ENCODE measurements at places on chromosomes 3 and 15. TPM values are rescaled to one million over a fixed set of nuclear protein-coding genes. Genes with fewer than 3 reads are reported as not detected.

AGBL1 gene
- total RNA-seq, result not detected

CMTM8 gene
- total RNA-seq, result 8.2 TPM

RLBP1 gene
- not detected for total RNA-seq

NEK11 gene
- 4.4 TPM for total RNA-seq

GCNT3 gene
- 127 TPM for total RNA-seq

RMDN3 gene
- 21.9 TPM for total RNA-seq

OR5K2 gene
- total RNA-seq, result not detected

ACP3 gene
- 0.08 TPM for total RNA-seq

CHRNB4 gene
- 1.6 TPM for total RNA-seq

REC114 gene
- total RNA-seq, result not detected
